Right lung (tissue), 10 donors: ENCODE measurements at places on chromosomes 4 and X.

DNA sequence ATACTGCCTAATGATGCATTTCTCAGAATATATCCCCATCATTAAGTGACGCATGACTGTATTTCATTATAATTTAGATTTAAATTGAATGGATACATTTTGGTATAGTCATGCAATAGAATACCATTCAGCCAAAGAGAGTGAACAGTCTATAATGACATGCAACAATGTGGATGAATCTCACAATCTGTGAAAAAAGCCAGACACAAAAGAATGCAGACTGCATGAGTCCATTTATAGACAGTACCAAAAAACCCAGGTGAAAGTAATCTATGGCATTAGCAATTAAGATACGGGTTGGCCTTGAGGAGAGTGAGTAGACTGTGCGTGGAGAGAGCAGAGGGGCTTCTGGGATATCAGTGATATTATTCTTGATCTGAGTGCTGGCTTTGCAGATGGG is 239.7 kb upstream of the PGRMC2 start:
- DNase-seq: no peak

DNA sequence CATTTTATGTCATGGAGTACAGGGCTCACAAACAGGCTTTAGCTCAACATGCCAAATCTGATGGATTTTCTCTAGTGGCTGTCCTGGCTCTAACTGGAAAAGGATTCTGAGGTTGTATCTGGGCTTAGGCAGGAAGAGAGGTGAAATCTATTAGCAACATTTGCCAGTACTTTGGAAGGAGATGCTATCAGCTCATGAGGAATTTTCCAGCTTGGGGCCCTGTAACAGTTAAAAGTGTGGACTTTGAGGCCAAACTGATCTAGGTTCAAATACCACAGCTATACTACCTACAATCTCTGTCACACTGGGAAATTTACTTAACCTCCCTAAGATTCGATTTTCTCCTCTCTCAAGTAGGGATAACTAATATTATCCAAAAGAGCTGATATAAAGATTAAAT is 119.0 kb upstream of the HCCS start:
- DNase-seq: no peak

DNA sequence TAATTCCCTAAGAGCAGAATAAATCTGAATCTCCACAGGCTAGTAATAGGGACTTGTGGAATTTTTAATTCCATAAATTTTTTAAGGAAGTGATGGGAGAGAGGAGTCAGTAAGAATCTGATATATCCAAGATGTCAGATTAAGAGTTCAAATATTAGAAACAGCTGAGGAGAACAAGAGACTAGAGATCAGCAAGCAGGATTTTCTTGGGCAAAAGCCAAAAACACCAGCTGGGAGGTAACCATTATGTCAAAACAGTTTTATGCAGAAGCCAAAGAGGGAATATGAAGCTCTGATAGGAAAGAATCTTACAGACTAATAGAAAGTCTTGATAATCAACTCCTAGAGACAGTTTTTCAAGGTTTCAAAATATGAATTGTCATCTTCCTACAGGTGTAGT is 72.2 kb upstream of the RBPJ start:
- DNase-seq: peak; percentile 79

DNA sequence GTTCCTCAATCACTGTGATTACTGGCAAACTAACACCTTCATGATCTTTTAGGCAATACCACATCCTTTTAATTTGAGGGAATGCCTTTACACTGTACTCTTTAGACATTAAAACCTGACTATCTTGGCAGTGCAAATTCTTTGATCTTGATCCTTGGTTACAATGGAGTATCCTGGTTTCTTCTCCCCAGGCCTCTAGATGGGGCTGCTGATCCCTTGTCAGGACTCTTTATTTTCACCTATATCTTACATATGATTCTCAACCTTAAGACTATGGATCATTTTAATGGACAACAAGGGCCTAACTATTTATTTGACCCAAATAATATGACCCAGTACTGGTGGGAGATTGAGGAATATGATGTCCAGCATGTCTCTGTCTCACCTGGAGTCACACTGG is 1005.5 kb upstream of the INTU start:
- DNase-seq: no peak

GRCh38 chrX:150772150-150772970 is 79.2 kb downstream of the MTMR1 start:
- DNase-seq: peak; percentile 15
